ENCODE measurements at places on chromosomes 1 and 21. TPM values are rescaled to one million over a fixed set of nuclear protein-coding genes. Genes with fewer than 3 reads are reported as not detected.

Gene LCE1E
- total RNA-seq, result not detected

Gene RGS16
- 1.6 TPM for total RNA-seq

Gene KCNN3
- 2.4 TPM for total RNA-seq

Gene TMEM54
- total RNA-seq, result 2.0 TPM

Gene CCDC181
- total RNA-seq, result 7.3 TPM

Gene WDR26
- total RNA-seq, result 58.7 TPM

GRCh38 chr1:115313182-115313581 is 24.9 kb downstream of the NGF start:
- no peak for DNase-seq

DNA sequence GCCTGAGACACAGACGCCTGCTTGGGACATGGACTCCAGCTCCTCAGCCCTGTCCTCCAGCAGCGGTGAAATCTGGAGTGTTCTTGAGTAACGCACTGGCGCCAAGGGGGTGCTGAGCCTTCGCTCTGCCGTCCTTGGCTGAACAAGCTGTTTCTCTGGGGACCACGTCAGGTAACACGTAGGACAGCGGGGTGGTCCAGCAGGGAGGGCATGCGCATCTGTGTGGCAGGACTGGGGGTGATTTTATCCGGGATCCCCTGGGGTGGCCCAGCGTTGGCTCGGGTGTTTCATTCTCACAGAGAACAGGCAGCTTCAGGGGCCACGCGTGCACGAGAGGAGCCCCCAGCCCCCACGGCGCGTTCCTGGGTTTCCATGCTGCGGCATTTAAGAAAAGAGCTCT is 61.2 kb downstream of the AGPAT3 start:
- no peak for DNase-seq

- no peak for DNase-seq
These were observed 376.7 kb upstream of the ADGRL2 start for GRCh38 chr1:81424061-81424460.

- DNase-seq, result peak; percentile 12
These were observed 109.4 kb downstream of the NRDC start for GRCh38 chr1:51768971-51769588.

DNA sequence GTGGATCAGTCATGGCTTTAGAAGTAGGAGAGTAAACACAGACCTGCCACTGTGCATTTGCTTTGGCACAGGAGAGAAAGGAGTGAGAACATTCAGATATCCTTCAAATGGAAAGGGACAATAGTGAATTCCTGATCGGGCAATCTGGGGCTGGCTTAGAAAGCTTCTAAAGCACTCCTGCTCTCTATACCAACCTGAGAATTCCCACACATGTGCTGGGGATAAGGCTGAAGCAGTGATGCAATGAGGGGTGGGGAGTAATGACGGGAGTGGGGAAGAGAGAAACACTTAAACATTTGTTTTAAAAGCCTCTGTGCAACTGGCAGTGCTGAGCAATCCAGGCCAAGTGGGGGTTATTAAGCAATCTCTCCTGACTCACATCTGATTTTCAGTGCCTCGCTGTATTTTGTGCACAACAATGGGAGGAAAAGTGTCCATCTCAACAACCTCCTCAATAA is 108.8 kb downstream of the KIAA0319L start:
- DNase-seq, result no peak

- no peak for DNase-seq
These were observed 13.9 kb downstream of the TPM3 start for GRCh38 chr1:154178013-154178412.

DNA sequence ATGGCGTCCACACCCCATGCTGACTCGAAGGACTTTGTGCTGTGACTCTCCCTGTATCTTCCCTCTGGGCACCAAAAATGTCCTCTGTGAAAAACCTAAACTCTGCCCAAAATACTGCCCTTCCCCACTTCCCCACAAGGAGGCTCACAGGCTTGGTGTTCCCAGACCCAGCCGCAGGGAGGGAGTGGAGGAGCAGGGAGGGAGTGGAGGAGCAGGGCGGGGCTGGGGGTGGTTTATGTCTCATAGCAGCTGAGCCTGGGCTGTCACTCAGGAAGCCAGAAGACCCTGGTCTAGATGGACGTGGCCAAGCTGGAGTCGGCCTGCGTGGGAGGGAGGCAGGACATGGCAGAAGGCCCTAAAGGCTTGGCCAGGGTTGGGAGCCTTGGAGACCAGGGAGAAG is 461.7 kb downstream of the PTPRU start:
- peak; percentile 32 for DNase-seq

DNA sequence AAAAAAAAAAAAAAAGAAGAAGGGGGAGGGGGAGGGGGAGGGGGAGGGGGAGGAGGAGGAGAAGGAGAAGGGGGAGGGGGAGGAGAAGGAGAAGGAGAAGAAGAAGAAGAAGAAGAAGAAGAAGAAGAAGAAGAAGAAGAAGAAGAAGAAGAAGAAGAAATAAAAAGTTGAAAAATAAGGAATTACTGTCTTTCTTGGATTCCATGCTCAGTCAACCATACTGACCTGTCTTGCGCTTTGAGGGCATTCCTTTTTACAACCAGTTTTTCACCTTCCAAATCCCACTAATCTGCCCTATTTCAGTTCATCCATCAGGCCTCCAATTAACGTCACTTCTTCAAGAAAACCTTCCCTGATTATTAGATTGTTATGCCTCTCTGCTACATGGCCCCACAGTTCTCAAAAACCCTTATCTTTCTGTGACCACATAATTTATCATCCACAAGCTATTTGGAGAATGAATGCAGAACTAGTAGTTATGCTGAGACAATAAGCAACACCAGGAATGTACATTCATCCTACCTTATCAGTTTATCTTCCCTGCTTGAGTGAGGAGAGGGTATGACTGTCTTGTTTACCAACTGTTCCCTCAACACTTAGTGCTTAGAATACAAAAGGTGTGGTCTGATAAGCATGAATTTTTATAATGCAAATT is 57.5 kb upstream of the GUCA2A start:
- no peak for DNase-seq

DNA sequence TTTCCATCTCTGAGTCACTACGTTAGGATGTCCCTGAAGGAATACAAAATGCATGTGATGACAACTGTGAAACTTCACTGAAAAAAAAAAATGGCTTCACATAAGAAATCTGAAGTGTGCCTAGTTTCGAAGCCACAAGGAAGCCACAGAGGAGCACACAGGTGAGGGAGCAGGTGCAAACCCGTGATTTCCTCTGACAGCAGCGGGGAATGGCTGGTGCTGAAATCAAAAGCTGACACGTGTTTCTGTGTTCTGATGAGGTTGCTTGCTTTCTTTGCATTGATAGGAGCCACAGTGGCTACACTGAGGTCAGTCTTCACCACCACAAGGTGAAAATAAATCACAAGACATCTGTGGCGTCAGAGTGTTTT is 105.7 kb upstream of the TLR5 start:
- DNase-seq, result no peak

GRCh38 chr1:81650776-81651175 is 150.0 kb upstream of the ADGRL2 start:
- DNase-seq, result no peak

- DNase-seq, result no peak
These were observed 8.6 kb upstream of the LRRC8C start for GRCh38 chr1:89624314-89624713.

DNA sequence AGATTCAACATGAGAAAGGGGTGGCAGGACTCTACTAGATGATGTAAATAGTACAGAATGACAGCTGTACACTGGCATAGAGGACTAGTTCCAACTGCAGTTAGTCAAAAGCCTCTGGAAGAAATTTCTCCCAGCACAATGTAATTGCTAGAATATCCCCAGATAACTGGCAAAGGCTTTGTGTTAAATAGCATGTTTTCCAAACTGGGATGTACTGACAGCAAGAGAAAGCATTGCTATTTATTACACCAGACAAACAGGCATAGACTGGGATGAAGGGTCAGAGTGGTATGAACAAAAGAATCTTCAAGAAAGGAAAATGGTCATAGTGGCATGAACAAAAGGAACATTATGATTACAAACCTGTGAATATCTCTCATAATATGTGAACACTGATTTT is 115.9 kb upstream of the CXADR start:
- no peak for DNase-seq

DNA sequence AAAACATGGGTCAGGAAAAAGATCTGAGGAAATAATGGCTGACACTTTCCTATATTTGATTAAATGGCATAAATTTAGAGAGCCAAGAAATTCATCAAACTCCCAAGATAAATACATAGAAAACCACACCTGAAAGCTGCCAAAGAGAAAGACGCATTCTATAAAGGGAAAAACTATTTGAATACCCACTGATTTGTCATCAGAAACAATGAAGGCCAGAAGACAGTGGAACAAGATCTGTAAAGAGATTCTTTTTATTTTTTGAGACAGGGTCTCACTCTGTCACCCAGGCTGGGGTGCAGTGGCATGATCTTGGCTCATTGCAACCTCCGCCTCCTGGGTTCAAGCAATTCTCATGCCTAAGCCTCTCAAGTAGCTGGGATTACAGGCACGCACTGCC is 17.4 kb downstream of the SDE2 start:
- no peak for DNase-seq

DNA sequence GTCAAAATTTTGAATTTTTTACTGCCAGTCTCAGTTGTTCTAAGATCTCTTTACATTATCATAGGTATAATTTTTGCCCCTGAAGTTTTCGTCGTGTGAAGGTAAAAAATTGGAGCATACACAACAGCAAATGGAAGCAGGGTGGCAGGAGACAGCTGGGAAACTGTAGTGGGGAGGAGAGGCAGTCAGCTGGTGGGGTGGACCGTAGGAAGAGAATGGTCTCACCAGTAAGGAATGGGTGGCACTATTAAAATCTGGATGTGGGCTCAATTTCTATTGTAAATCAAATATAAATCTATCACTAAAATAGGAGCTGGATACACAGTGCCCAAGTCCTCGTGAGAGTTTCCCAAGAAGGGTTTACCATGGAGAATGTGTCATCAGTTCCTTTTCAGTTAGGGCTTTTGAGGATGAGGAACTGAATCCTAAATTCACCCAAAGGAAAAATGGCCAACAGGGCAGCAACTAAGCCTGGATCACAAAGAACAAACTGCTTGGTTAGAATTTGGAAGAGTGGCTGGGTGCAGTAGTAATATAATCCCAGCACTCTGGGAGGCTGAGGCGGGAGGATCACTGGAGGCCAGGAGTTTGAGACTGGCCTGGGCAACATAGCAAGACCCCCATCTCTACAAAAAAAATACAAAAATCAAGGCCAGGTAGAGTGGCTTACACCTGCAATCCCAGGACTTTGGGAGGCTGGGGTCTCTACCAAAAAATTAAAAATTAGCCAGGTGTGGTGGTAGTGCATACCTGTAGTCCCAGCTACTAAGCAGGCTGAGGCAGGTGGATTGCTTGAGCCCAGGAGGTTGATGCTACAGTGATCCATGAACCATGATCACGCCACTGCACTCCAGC is 10.5 kb upstream of the IRF2BP2 start:
- DNase-seq, result no peak

GRCh38 chr1:42145764-42146625 is 7.2 kb upstream of the GUCA2B start:
- DNase-seq, result no peak

- no peak for DNase-seq
These were observed 1.2 kb upstream of the EXTL1 start for GRCh38 chr1:26020330-26020768.

DNA sequence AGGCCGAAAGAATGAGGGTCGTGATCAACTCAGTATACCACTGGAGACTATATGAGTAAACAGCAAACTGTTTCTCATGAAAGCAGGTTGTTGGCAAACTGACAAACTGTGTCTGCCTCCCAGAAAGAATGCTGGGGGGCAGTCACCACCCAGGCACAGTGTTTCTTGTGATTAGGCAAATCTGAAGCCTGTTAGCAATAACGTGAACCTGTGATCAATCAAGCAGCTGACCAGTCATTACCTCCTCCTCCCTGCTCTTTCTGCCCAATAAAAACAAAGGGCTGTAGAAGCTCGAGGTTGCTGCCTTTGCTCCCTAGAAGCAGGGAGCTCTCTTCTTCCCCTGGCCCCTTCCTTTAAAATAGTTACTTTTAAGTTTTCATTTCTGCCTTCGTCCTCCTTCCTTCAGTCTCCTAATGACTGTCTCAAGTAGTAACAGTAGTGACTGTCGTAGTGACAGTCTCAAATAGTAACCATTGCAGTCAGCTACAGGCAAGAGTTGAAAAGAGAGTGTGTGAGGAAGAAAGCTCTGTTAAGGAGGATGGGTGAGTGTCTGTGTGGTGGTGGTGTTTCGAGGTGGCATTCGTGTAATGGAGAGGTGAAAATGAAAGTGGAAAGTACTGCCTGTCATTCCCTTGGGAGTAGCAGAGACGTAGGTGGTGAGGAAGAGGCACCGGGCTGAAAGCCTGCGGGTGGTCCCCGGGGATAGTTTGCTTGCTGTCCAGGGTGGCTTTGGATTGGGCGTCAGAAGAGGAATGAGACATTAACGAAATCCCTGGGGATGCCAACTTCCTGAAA is 14.5 kb downstream of the HHAT start:
- no peak for DNase-seq

DNA sequence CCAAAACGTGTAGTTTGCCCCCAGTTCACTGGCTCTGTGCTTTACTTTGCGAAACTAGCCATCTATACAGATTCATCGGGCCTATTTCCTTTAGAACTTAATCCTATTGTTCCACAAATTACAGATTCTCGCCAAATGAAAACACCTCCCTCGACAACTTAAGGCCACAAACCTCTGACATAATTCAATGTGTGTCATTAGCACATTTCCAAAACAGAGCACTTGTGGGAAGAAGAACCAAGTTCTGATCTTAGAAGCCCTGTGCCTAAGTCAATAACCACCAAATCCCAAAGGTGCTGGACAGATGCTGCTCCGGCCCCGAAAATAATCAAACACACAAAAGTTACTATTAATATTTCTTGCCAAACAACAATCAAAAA is 93.9 kb downstream of the SLC45A1 start:
- DNase-seq, result no peak

DNA sequence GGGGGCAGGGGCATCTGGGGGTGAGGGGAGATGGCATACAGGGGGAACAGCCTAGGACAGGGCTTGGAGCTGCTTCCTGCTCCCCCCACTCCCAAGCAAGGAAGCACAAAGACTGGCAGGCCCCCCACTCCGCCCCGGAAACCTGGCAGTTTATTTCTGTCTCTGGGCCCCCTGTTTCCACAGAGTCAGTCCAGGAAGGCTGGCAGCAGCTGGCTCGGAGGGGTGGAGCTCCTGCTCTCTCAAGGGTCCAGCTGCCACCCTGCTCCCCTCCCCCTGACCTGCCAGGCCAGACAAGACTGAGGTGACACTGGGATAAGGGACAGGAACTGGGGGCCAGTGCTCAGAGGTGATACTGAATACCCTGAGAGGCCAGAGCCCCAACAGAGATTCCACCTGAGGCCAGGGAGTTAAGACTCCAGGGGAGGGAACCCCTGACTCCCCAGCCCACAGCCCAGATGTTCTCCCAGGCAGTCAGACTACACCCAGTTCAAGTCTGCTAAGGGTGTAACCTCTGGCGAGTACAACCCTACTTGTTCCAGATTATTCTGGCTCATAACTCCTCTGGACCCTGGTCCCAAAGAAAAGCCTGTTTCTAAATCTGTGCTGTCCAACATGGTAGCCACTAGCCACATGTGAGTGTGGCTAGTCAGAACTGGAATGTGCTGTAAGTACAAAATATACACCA is 26.3 kb downstream of the AHDC1 start:
- no peak for DNase-seq
